ENCODE measurements at places on chromosomes 16 and 17.

GRCh38 chr16:68790130-68790761 is 53.1 kb upstream of the TANGO6 start:
- DNase-seq = no peak

- DNase-seq = no peak
These were observed 4.6 kb downstream of the FOXJ1 start for GRCh38 chr17:76136276-76137000.

- no peak for DNase-seq
These were observed 76.6 kb downstream of the CLEC16A start for GRCh38 chr16:11020792-11021551.

DNA sequence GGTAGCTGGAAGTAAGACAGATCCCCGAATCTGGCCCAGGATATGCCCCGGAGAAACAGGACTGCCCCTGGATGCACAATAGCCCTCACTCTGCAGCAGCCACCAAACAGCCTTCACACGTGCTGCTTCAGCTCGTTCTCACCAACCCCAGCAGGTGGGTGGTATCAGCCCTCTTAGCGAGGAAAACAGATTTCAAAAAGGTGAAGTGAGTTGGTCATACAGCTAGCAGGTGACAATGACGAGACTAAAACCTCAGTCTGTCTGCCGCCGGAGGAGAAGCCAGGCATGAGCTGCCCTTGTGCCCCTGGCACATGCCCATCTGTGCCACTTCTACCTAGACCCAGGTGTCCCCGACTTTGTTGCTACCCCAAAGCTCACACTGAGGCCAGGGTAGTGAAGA is 92.4 kb downstream of the YPEL2 start:
- DNase-seq = no peak

DNA sequence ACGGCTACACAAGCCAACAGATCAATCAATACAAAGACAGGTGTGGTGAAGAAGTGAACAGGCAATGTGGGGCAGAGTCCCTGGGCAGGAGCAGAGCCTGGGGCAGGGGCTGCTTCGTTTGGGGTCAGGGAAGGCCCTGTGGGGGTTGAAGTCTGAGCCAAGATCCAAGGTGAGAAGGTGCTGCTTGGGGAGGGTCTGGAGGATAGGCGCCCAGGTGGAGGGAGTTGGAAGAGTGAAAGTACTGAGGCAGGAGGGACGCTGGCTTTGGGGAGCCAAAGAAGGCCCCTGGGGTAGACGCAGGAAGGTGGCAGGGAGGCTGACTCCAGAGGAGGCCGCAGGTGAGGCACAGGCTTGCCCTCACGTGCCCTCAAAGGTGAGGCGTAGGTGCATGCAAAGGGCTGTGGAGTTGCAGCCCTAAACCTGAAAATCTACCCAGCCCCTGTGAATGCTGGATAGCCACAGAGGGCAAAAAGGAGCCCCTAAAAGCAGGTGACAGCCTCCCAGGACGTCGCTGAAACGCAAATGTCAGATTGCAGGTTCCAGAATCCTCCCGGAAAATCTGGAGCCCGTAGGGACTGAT is 33.3 kb downstream of the WFDC1 start:
- no peak for DNase-seq

DNA sequence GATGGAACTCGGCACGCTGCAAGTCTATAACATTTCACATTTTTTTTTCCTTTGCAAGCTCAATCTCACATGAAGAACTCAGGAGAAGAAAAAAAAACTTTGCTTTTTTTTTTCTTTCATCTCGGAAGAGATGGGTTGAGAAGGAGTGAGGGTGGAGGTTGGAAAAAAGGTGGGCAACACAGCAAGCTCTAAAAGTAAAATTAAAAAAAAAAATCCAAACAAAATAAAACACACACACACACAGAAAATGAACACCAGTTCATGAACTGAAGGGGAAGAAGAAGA is 2.5 kb downstream of the MAF start:
- DNase-seq = no peak

DNA sequence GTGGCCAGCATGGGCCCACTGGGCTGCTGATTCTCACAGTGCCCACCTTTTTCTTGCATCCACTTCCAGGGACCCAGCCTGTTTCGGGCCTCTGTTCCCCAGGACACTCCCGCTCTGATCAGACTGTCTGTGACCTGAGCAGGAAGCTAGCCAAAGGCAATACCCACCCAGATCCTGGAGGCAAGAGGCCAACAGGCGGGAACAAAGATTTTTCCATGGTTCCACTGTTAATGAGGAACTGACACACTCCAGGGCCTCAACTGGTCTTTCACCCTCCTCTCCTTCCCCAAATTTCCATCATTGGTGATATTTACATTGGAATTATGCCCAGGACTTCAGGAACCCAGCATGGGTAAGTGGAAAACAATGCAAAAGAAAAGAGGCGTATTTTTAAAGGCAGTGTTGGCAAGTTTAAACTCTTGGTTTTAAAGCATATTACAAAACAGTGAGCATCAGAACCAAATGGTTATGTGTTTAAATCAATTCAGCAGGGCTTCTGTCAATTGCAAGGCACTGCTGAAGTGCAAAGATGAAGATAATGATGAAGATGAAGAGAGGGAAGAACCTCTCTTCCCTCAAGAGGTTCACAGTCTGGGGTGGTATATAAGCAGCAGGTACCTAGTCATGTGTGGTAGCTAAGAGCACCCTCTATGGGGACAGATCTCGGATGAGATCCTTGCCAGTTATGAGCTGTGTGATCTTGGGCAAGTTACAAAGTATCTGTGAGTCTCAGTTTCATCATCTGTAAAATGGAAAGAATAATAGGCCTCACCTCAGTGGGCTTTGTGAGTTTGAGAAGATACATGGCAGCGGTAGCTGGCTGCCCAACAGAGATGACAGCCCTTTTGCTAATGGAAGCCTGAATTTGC is 14.4 kb upstream of the ATP2A3 start:
- DNase-seq = no peak

GRCh38 chr16:20814784-20815183 is 8.5 kb downstream of the REXO5 start:
- no peak for DNase-seq

GRCh38 chr17:30422171-30422570 is 43.4 kb downstream of the CPD start:
- no peak for DNase-seq

DNA sequence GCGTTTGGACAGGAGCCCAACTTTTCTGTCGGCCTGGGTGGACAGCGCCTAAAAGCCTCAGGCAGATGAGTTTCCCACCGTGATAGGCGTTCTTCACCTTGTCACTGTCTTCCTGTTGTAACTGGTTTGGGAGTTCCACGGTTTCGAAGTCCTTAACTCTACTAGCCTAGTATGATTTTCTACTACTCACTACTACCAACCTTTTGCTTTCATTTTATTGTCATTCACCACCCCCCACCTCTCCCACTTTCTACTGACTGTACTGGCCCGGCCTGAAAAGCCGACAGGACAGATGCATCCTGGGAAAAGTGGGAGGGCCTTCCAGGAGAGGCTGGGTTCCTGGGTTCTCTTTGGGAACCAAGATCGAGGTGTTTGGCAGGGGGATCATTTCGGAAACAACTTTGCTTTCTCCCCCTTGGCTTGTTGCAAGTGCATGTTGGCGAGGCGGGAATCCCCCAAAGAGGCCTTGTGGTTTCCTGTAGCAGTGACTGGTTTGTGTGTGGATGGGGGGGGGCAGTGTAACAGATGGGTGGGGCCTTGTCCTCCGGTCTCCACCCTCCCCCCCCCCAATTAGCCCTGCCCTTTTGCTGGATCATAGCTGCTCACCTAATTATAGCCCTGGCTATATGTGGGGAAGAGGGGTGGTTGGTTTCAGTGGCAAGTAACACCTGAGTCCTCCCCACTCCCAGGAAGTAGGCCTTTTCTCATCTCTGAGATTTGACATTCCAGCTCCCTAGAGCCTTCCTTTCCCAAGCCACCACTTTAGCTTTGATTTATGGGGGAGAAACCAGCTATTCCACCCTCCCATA is 1.4 kb downstream of the EIF5A start:
- peak; percentile 69 for DNase-seq

GRCh38 chr17:37043201-37043600 is 94.4 kb downstream of the AATF start:
- no peak for DNase-seq

DNA sequence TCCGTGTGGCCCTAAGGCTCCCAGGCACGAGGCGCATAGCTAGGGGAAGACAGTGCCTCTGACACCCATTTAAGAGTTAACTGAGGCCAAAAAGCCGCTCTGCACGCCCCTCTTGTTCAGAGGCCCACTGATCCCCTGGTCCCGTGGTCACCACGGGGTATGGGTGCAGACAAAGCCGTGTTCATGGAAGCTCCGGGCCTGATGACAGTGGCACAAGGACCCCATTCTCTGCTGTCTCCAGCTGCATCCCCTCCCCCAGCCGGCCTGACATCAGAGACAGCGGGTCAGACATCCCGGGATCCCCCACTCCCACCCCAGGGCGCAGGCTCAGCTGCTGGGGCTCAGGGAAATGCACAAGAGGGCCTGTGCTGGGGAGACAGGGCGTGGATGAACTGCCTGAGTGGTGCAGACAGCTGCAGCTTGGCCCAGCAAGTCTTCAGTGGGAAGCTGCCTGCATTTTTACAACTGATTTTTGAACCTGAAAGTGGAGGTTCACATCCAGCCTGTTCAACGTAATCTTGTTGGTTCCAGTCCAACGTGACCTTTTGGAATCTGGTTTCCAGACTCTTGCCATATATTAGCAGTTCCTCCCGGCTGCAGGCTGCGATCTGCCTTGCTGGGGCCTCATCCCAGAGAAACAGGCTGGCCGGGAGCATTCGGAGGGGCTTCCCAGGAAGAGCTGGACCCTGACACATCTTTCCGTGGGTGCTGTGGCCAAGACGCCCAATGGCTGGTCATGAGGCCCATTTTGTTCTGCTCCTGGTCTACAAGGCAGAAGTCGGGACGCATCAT is 9.7 kb upstream of the BAHCC1 start:
- DNase-seq = no peak

DNA sequence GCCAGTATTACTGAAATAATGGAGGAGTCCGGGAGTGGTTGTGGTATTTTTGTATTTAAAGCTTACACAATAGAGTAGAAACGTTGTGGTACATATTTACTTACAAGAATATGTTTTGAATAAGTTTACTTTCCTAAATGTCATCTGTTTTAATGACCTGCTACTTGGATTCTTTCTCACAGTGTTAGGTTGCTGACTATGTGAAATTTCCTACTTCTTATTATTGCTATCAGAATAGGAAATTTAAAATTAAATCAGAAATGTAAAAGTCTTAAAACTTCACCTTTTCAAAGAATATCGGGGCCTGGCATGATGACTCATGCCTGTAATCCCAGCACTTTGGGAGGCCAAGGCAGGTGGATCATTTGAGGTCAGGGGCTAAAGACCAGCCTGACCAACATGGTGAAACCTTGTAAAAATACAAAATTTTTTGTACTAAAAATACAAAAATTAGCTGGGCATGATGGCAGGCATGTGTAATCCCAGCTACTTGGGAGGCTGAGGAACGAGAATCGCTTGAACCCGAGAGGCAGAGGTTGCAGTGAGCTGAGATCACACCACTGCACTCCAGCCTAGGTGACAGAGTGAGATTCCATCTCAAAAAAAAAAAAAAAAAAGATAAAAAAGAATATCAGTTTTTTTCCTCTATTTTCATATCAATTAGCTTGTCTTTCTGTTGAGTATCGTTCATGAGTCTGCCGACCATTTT is 77.8 kb downstream of the VMP1 start:
- no peak for DNase-seq

DNA sequence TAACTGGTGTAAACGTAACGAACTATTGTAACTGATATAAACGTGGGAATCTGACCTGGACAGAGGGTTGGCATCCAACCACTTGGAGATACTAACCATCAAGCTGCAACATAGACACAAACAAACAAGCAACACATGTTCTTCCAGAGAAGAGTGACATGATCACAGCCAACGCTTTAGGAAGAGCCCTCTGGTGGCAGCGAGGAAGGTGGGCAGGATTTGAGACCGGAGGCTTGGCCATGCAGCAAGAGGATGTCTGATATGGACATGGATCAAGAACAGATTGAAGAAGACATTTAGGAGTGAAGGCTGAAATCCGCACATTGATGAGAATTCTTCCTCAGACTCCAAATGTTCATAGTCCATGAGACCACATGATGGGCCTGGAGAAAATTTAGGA is 40.3 kb upstream of the TNRC6A start:
- DNase-seq = no peak

DNA sequence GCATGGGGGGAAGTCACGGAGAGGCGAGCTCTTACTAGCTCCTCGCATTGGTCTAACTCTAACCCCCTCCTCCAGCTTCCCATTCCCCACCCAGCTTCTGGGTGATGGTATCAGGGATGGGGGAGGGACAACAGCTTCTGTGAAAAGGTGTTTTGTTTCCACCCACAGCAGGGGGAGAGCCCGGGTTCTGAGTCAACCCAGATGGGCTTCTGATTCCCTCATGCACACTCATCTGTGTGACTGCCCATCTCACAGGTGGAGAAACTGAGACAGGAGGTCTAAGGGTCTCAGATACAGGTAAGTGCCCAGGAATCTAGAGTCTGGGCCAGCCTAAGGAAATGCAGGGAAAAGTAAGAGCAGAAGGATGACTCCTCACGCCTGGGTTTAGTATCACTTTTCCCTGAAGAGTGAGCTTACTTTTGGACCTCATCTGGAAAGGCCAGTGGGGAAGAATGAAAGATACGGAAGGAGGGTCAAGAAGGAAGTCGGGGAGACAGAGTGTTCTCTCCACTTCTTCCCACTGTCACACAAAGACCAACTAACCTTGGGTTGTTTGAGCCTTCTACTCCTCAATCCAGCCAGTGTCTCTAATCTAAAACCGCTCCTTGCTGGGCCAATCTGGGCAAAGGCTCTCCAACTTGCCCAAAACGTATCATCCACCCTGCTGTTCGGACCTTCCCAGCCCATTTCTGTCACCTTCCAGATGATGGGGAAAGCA is 3.1 kb upstream of the TLCD2 start:
- DNase-seq = no peak

DNA sequence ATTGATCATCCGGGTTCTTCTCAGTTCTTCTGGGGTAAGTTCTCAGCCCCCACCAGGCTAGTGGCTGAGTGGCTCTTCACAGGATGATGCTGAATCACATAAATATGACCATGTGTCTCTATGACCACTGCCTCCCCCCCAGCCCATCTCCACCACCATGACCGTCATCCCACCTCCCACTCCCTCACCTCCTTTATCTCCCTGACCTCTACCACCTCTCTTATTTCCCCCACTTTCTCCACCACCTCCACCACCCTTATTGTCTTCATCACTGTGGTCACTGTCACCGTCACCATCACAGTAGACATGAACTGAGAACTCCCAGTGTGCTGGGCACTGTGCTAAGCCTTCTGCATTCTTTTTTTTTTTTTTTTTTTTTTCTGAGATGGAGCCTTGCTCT is 32.5 kb downstream of the RGS9 start:
- DNase-seq = no peak

GRCh38 chr16:12426122-12426521 is 377.6 kb downstream of the CPPED1 start:
- DNase-seq = no peak

All from activated T-cell treated with anti-CD3 and anti-CD28 coated beads for 48 hours (primary cell).